Smooth muscle cell of the coronary artery (primary cell): ENCODE measurements at places on chromosomes 3 and 15. TPM values are rescaled to one million over a fixed set of nuclear protein-coding genes. Genes with fewer than 3 reads are reported as not detected.

The SERPINI2 gene
- total RNA-seq: not detected in 2 replicates

The RARB gene
- total RNA-seq: 0.23 and 32.2 TPM in 2 replicates

The GOLGA6L1 gene
- total RNA-seq: not detected in 2 replicates

The BTLA gene
- not detected in 2 replicates for total RNA-seq

The SLTM gene
- 54.9 and 99.0 TPM in 2 replicates for total RNA-seq

The ZNF660 gene
- total RNA-seq: 0.59 and 1.9 TPM in 2 replicates
